A549 treated with Mapracorat at 1 μM for 4 hours (cell line): ENCODE measurements at places on chromosomes 11 and 22. TPM values are rescaled to one million over a fixed set of nuclear protein-coding genes. Genes with fewer than 3 reads are reported as not detected.

The MS4A15 gene
- not detected in 5 replicates for total RNA-seq

The CNTN5 gene
- total RNA-seq = not detected in 5 replicates

The LYVE1 gene
- 0.20 to 0.77 TPM (median 0.48 TPM) in 5 replicates for total RNA-seq

The OR4A16 gene
- not detected in 5 replicates for total RNA-seq

The TANGO2 gene
- 11.7 to 13.7 TPM (median 13.1 TPM) in 5 replicates for total RNA-seq

The UEVLD gene
- total RNA-seq = 16.6 to 23.4 TPM (median 22.3 TPM) in 5 replicates

The TPBGL gene
- 0.08 to 0.27 TPM (median 0.17 TPM) in 5 replicates for total RNA-seq

The DRD4 gene
- total RNA-seq = 0.09 to 0.64 TPM (median 0.32 TPM) in 5 replicates

The RFPL3 gene
- total RNA-seq = not detected in 5 replicates

The DGAT2 gene
- 1.2 to 2.2 TPM (median 2.0 TPM) in 5 replicates for total RNA-seq

The MAJIN gene
- not detected in 5 replicates for total RNA-seq

The TSSC4 gene
- 42.3 to 74.7 TPM (median 69.9 TPM) in 5 replicates for total RNA-seq

The ROBO4 gene
- total RNA-seq = not detected in 5 replicates

The YPEL4 gene
- total RNA-seq = 0.13 to 0.41 TPM (median 0.18 TPM) in 5 replicates

The HBD gene
- total RNA-seq = not detected in 5 replicates

The PHETA2 gene
- total RNA-seq = not detected in 5 replicates

The LRRC56 gene
- total RNA-seq = 0.54 to 1.1 TPM (median 0.72 TPM) in 5 replicates

The TKFC gene
- 43.9 to 74.0 TPM (median 70.7 TPM) in 5 replicates for total RNA-seq

The B3GAT3 gene
- 40.7 to 59.1 TPM (median 53.6 TPM) in 5 replicates for total RNA-seq

The TMPRSS5 gene
- 0.13 to 0.34 TPM (median 0.17 TPM) in 4 of 5 replicates, not detected in the other for total RNA-seq

The DKK3 gene
- total RNA-seq = 14.9 to 22.7 TPM (median 19.3 TPM) in 5 replicates

The SAA4 gene
- not detected in 5 replicates for total RNA-seq

The OVOL1 gene
- 0.07 to 0.08 TPM in 2 of 5 replicates, not detected in the others for total RNA-seq

The TNNI2 gene
- 0.23 TPM in 1 of 5 replicates, not detected in the others for total RNA-seq

The SLC22A12 gene
- not detected in 5 replicates for total RNA-seq

The CADM1 gene
- total RNA-seq = 19.8 to 23.7 TPM (median 22.2 TPM) in 5 replicates

The VSIG10L2 gene
- not detected in 5 replicates for total RNA-seq

The WT1 gene
- total RNA-seq = 5.0 to 5.8 TPM (median 5.3 TPM) in 5 replicates

The KCNQ1 gene
- 0.23 to 0.89 TPM (median 0.63 TPM) in 5 replicates for total RNA-seq

The SLN gene
- total RNA-seq = 1.1 to 2.9 TPM (median 1.4 TPM) in 5 replicates

The NLRP10 gene
- not detected in 5 replicates for total RNA-seq

The MYOD1 gene
- total RNA-seq = not detected in 5 replicates

The ART1 gene
- total RNA-seq = not detected in 5 replicates

The LRRC74B gene
- not detected in 5 replicates for total RNA-seq

The GTSE1 gene
- 27.9 to 35.6 TPM (median 31.7 TPM) in 5 replicates for total RNA-seq

The OR6A2 gene
- total RNA-seq = not detected in 5 replicates

The BCO2 gene
- total RNA-seq = 0.25 to 1.5 TPM (median 1.1 TPM) in 5 replicates

The KDM4E gene
- total RNA-seq = not detected in 5 replicates

The DCDC1 gene
- total RNA-seq = 0.39 to 0.70 TPM (median 0.52 TPM) in 5 replicates

The COMMD9 gene
- 48.0 to 61.8 TPM (median 51.5 TPM) in 5 replicates for total RNA-seq

The BBOX1 gene
- not detected in 5 replicates for total RNA-seq

The UVRAG gene
- total RNA-seq = 10.1 to 12.4 TPM (median 10.4 TPM) in 5 replicates

The MRGPRE gene
- not detected in 5 replicates for total RNA-seq
